ENCODE measurements at places on chromosomes 1 and 21.

- peak; percentile 83 for DNase-seq
These were observed 258.3 kb upstream of the CAMK1G start for GRCh38 chr1:209324901-209325871.

- no peak for DNase-seq
These were observed 274.8 kb upstream of the AJAP1 start for GRCh38 chr1:4379451-4380175.

- DNase-seq: peak; percentile 39
These were observed 30.3 kb downstream of the UBR4 start for GRCh38 chr1:19179597-19180264.

DNA sequence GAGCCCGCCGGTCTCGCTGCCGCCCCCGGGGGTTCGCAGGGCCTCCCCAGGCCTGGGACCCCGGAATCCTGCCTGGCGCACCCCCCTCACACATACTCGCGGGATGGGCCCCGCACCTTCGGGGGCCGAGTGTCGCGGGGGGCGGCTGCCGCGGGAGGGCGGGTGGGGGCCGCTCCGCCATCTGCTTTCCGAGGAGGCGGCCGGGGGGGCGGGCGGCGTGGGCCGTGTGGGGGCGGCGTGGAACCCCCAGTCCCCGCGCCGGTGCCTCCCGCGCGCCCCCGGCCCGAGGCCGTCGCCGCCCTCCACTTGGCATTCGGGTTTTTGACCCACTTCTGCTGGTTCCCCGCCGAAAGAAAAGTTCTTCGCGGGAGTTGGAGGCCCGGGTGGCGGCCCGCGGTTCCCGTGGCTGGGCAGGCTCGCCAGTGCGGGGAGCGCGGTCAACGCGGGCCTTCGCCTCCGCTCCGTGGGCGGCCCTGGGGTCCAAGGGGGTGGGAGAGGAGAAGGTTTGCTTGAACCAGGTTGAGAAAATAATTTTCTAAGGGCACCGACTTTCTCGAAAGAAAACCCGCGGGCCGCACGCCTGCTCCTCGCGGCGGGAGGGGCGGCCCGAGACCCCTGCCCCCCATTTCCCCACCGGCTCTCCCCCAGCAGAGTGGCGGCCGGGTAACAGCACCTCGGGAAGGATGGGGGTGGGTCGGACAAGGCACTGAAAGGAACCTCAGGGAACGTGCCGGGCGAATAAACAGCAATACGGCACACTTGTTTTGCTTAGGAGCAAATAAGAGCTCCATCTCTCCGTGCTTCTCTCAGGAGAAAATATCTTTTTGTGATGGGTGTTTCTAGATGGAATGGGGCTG, 1.6 kb downstream of the PHF13 start:
- no peak for DNase-seq

GRCh38 chr1:202162047-202162417, 1.6 kb upstream of the PTPN7 start:
- no peak for DNase-seq

DNA sequence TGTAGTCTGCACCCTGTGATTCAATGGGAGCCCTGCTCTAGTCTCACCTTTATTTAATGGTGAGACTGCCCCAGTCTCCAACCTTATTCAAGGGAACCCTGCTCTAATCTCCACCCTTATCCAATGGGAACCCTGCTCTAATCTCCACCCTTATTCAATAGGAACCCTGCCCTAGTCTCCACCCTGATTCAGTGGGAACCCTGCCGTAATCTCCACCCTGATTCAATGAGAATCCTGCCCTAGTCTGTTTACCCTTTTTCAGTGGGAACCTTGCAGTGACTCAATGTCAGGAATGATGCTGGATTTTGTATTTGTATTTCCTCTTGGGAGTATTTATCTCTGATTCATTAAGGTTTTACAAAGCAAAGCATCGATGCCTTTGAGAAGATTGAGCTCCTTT, 39.5 kb downstream of the TRPM2 start:
- peak; percentile 75 for DNase-seq

GRCh38 chr1:41315146-41315822, 46.0 kb upstream of the FOXO6 start:
- no peak for DNase-seq

DNA sequence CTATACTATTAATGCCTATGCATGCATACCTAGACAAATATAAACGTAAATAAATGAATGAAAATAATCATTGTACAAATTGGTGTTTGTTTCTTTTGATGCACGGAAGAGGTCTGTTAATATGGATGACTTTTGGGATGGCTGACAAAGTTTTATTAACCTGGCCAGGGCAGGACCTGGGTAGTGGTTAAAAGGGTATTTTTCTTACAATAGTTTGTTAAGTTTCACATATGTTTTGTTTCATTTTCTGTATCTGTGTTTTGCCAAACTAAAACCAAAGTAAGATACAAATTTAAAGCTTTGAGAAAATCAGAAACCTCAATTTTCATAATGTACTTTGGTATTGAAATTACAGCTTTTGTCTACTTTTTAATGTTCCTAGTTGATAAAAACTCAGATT, 222.7 kb upstream of the OLFM3 start:
- DNase-seq: no peak

- DNase-seq: no peak
These were observed 101.6 kb downstream of the NOS1AP start for GRCh38 chr1:162171111-162171510.

Measured in PC-3 (cell line).